NT2/D1 (cell line): ENCODE measurements at places on chromosomes 3 and 15.

GRCh38 chr3:19264424-19264823 is 116.1 kb downstream of the KCNH8 start:
- no peak for DNase-seq

DNA sequence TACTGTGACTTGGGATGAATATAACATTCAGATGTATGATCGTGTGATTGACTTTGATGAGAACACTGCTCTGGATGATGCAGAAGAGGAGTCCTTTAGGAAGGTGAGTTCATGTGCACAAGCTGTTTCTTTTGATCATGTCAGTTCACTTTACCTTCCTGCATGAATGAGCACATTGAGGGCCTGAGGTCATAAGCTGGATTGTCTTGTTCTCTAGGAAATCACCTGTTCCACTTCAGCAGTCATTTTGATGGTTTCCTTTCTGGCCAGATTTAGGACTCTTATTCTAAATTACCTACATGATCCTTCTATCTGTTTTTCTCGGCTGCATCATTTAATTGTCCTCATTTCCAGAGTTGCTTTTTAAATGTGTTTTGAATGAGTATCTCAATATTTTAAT is 4.1 kb downstream of the RCN2 start:
- DNase-seq, result no peak

DNA sequence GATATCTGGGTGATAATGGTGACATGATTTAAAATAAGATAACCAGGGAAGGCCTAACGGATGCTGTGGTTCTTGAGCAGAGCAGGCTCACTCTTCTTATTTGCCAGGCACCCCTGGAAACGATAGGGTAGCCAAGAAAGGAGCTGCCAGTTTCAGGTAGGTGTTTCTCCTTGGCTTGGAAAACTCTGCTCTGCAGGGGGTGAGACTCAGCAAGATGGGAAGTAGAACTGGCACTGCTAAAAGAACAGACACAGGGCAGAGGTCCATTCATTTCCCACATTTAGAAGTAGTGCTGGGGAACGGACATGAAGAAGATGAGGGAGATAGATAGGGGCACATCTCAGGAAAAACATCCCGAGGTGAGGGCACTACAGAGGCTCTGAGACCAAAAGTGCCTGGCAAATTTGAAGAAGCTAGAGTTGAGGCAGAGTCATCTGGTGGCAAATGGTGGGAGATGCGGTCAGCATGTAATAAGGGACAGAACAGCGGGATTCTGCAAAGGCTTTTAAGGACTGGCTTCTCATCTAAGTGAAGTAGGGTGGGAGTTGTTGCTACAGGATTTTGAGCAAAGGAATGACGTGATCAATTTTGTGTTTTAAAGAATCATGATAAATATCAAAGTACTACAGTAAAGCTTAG is 323.4 kb upstream of the PLSCR5 start:
- no peak for DNase-seq

GRCh38 chr15:34001536-34001935 is 33.2 kb downstream of the CHRM5 start:
- no peak for DNase-seq

GRCh38 chr3:25863416-25863959 is 73.6 kb downstream of the OXSM start:
- no peak for DNase-seq

GRCh38 chr3:48685293-48685602 is 467 bp downstream of the NCKIPSD start:
- DNase-seq, result no peak

DNA sequence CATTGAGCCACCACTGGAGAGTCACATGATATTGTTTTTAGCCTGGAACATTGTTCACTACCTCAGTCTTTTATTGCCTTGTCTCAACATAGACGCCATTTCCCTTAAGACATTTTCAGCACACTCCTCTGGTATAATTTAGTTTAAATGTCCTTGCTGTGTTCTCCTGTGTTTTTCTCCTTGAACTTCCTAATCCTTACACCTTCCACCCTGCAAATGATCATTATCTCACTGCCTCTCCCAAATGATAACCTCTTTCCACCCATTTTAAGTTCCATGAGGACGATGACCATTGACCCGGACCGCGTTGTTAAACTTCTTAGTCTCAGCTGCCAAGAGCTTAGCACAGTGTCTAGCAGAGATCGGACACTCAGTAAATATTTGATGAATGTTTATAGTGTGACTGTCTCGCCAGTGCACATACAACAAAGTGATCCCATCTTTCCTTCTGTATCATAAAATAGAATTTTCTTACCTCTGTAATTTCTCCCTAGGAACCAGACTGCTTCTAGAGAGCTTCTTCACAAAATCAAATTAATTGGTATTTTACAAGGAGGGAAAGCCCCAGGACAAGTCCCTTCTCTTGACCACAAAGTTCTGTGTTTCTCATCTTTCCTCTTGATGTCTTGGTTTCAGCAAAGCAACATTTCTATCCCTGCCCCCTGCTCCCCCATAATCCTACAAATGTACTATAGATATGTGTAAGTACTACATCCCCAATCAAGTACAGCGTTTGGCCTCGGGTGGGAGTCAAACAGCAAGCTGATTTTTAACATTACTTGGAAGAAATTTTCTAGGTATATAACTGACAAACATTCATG is 429.6 kb downstream of the LPP start:
- no peak for DNase-seq

GRCh38 chr15:60552224-60552623 is 73.3 kb upstream of the ICE2 start:
- DNase-seq, result no peak

- no peak for DNase-seq
These were observed 7.6 kb downstream of the TLNRD1 start for GRCh38 chr15:81008312-81008711.

- no peak for DNase-seq
These were observed 80.7 kb downstream of the KLF13 start for GRCh38 chr15:31407376-31407775.

DNA sequence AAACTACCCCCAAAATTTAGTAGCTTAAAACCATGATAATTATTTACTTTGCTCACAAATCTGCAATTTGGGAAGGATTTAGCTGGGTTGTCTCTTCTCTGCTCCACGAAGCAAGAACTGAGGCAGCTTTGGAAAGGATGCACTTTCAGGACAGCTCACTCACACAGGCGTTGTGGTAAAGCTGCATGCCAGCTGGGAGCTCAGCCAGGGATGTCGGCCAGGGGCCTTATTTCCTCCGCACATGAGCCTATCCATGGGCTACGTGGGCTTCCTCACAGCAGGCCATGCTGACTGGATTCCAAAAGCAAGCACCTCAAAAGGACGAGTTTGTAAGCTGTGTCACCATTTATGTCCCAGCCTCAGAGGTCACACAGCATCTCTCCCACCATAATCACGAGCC is 301.3 kb upstream of the IGF1R start:
- DNase-seq, result no peak

GRCh38 chr3:115804713-115805119 is 181.4 kb downstream of the GAP43 start:
- no peak for DNase-seq

DNA sequence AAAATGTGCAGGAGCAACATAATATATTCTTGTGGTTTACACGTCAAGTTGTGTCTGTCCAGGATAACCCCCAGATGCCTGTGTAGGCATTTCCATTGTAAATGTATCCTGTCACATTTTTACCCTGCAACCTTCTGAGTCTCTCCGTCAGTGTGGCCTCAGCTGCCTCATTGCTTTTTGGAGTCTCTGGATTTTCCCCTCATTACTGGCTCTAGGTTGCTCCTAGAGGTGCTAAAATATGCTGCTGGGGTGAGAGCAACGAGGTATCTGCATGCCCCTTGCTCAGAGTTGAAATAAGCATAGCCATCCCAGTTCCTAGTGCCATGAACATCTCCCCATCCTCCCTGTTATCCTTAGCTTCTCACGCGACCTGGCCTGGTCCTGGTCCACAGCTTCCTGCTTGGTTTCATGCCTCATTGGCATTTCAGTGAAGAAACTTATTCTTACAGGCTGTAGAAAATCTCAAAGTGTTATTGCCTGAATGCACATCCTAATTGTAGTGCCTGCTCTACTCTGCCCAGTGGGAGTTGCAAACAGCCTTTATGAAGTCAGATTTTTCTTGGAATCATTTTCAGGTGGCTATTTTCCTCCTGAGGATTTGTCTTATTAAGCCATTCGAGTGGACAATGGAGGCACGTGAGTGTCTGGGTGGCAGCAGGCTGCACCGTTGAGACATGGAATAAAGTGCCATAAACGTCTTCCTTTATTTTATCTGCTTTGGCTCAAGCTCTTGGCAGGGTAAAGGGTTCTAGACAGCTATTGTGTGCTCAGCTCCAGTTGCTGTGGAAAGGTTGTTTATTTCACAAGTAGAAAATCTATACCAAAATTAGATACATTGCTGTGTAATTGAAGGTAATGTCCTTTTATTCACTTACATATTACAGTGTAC is 33.2 kb downstream of the OXNAD1 start:
- no peak for DNase-seq

- DNase-seq, result no peak
These were observed 71.5 kb downstream of the FAM174B start for GRCh38 chr15:92584105-92584504.

DNA sequence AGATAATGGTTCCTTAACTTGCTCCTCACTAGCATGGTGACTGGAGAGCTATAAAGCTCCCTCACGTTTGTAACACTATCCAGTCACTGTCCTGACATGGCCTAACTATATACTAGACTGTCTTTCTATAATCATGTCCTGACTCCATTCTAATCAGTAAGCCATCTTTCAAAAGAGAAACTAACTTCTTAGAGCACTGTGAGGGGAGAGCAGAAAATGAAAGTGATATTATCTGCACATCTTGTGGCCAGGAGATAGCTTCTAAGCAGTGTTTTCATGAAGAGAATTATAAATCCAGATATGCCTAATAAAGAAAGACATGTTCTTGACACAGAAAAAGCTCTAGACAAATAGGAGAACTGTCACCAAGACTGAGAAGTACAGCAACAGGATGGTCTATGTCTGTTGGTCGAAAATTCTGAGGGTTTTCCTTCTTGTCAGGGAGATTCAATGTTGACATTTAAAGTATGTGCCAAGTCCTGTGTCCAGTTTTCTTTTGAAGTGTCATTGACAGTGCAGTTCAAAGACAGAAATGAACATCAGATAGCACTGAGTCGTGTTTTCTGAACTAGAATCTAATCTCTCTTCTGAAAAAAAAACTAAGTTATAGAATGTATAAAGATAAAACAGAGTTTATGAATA is 230.6 kb upstream of the PEX5L start:
- no peak for DNase-seq

- no peak for DNase-seq
These were observed 207.7 kb downstream of the FAM43A start for GRCh38 chr3:194893121-194893987.

DNA sequence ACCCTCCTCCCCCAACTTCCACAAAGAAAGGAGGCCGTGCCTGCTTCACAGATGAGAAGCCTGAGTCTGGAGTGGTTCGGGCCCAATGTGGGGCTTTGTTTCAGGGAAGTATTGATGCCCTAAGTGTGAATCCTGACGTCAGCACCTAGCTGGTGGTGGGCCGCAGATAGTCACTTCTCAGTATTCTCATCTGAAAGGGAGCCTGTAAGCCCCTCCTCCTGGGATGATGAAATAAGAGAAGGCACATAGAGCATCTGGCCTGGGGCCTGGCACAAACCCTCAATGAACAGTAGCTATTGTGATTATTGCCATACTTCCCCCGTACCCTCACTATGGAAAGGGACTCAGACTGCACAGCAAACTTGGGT is 24.8 kb downstream of the LINGO1 start:
- no peak for DNase-seq

DNA sequence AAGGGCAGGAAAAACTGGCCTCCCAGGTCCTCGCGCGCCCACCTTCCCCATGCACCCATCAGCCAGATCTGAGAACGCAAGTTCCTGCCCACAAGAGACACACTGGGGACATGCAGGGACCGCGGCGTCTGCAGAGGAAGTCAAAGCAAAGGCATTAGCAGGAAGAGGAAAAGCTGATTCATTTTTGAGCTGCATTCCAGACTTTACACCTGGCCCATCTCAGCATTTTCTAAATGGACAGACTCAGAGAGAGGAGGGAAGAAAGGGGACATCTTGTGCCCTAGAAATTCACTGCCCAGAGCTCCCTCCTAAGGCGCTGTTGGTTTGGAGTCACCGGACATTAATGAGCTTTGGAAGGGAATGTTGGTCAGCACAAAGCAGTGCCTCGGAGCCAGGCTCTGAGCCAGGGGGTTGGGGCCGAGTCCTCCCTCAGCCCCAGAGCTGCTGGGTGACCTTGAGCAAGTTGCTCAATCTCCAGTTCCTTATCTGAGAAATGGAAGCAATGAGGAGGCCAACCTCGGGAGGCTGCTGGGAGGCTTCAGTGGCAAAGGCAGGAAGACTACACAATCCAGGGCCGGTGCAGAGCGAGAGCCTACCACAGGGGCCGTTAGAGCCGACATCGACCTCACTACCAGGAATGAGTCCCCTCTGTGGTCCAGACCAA is 150.5 kb upstream of the IQSEC1 start:
- no peak for DNase-seq

GRCh38 chr3:30996467-30996866 is 102.0 kb upstream of the GADL1 start:
- peak; percentile 48 for DNase-seq

- DNase-seq, result no peak
These were observed 207.9 kb upstream of the TBL1XR1 start for GRCh38 chr3:177405191-177405672.

DNA sequence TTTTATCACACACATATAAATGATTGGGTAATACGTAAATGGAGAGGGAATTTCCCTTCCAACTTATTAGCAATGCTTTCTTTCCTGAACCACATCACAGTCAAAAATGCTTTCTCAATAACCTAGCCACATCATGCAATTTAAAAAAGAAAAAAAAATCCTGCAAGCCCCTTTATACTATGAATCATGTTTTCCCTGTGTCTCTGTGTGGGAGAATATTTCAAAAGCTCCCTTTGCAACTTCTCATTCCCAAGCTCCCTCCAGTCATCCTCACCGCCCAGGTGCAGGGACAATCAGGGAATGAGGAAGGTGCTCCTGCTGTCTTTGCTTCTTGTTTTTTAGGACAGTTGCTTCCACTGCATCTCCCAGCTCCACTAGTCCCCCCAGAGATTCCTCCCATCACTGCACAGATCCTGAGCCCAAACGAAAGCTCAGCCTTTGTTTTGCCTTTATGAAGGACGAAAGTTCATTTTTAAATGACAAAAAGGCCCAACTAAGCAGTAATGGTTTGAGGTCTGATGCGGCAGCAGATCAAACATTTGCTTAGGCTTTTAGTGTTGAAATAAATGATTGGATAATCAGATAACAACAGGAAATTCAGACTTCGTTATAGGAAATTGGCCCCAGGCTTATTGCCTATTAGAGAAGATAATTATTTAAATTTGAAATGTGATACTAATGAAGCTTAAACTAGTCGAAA is 47.8 kb upstream of the ADGRG7 start:
- DNase-seq, result peak; percentile 57

GRCh38 chr3:23591374-23591773 is 214.4 kb upstream of the UBE2E1 start:
- no peak for DNase-seq

- DNase-seq, result no peak
These were observed 21.5 kb upstream of the MORF4L1 start for GRCh38 chr15:78850941-78851755.
